Activated gamma-delta T cell (primary cell): ENCODE measurements at places on chromosomes 6 and 20.

GRCh38 chr20:35166242-35166830 lies 5.5 kb upstream of the PROCR start:
- no peak for DNase-seq

GRCh38 chr6:24867104-24867703 lies 68.5 kb upstream of the ARMH2 start:
- no peak for DNase-seq

GRCh38 chr20:61436667-61437279 lies 184.7 kb downstream of the CDH4 start:
- no peak for DNase-seq

GRCh38 chr6:62746968-62747367 lies 460.9 kb upstream of the KHDRBS2 start:
- DNase-seq, result no peak

- DNase-seq, result no peak
Observed at GRCh38 chr20:18639501-18639979, 51.7 kb downstream of the DTD1 start.

GRCh38 chr20:2755451-2756055 lies 44.9 kb downstream of the CPXM1 start:
- no peak for DNase-seq

DNA sequence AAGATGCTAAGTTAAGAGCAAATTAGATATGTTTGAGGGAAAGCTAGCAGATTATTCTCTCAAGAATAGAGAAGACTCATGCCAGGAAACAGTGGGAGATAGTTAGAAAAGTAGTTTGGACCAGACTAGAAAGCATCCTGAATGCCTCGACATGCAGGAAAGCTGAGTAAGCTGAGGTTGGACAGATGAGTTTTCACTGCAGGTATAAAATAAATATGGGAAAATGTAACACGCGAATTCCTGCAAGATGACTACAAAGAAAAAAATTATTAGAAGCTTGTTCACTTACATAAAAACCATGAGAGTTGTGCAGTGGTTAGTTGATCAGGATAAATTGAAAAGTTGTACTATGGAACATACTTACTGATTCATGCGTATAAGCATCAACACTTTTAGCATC lies 484.2 kb upstream of the MANEA start:
- no peak for DNase-seq

GRCh38 chr20:9629831-9630230 lies 115.4 kb downstream of the LAMP5 start:
- no peak for DNase-seq

- DNase-seq, result no peak
Observed at GRCh38 chr20:47708953-47709833, 76.1 kb downstream of the SULF2 start.
